ENCODE measurements at places on chromosomes 13 and 19.

DNA sequence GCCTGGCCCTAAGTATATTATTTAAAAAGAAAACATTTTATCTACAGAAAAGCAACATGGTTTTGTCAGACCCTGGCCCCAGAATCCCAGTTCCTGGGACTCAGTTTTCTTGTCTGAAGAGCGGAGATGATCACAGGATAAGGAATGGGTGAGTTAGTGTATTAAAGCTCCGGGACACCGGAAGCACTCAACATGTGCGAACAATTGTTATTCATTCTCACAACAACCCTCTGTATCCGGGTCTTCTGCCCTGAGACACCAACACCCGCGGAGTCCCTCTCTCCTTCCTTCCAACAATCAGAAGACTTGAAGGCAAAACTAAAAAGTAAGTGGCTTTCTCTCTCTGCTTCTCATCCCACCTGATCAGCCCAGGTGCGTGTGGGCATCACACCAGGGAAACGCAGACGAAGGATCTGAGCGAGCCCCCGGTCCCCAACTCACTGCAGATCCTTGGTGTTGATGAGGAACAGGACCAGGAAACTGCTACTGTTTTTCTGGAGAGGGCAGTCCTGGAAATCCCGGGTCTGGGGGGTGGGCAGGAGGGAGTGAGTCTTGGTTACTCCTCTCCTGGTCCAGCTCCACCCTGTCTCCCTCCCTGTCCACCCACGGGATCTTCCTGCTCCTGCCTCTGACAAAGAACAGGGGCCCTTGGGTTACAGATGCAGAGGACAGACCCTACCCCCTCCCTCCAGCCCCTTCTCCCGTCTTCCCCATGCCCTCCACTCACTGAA is 2.0 kb downstream of the GPR108 start:
- DNase-seq, result no peak

GRCh38 chr13:67204764-67205163 is 25.4 kb downstream of the PCDH9 start:
- DNase-seq, result no peak

DNA sequence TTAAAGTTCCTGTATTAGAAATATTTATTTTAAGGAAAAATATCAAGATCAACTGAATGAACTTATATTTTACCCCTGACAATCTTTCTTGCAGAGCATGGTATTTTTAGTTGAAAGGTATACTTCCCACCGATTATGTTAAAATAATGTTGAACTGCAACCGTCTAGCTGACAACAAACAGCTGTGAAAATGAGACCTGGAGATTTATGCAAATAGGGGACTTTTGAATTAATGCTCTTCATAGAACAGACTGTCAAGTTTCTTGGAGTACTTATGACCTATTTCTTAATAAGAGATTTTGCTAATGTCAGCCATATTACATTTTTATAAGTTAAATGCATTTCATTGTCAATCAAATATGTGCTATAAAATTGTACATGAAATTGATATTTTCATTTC is 210.9 kb downstream of the NALCN start:
- no peak for DNase-seq

- no peak for DNase-seq
Observed at GRCh38 chr19:51610576-51610975, 19.6 kb downstream of the SIGLEC5 start.

DNA sequence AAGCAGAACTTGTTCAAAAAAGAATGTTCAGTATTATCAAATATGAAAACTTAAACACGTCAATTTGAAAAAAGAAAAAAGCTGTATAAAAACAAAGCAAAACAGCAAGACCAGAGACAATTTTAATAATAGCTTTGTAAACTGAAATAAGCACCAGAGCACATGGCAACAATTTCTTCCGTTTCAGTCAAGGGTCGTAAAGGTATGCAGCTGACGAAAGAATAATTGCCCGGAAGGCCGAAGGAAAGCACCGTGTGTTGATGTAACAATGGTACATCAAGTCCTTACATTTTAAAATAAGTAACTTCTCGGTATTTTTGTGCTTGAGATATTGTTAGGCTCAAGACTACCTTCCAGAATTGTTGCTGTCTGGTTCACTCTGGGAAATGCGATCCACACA is 1.7 kb downstream of the PROSER1 start:
- DNase-seq, result no peak

- no peak for DNase-seq
Observed at GRCh38 chr13:59016250-59016649, 1147.5 kb downstream of the DIAPH3 start.

GRCh38 chr19:19782783-19783182 is 38.8 kb downstream of the ZNF506 start:
- DNase-seq, result no peak

DNA sequence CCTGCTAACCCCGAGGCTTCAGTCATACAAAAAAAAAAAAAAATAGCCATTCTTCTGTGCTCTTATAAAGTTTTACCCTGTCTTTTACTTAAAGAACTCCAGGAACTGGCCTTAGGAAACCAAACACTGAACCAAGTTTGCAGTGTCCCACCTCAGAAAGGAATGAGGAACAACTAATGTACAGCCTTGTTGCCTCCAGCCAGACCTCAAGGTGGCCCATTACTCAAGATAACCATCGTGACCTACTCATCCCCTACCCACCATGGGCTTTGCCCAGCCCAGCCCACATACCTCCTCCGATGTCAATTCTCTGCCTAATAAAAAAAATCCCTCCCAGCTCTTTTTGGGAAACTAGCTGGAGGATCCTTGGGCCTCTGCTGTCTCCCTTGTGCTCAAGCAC is 133.2 kb downstream of the STARD13 start:
- no peak for DNase-seq

GRCh38 chr13:49869519-49869918 is 66.6 kb downstream of the SPRYD7 start:
- DNase-seq, result no peak

DNA sequence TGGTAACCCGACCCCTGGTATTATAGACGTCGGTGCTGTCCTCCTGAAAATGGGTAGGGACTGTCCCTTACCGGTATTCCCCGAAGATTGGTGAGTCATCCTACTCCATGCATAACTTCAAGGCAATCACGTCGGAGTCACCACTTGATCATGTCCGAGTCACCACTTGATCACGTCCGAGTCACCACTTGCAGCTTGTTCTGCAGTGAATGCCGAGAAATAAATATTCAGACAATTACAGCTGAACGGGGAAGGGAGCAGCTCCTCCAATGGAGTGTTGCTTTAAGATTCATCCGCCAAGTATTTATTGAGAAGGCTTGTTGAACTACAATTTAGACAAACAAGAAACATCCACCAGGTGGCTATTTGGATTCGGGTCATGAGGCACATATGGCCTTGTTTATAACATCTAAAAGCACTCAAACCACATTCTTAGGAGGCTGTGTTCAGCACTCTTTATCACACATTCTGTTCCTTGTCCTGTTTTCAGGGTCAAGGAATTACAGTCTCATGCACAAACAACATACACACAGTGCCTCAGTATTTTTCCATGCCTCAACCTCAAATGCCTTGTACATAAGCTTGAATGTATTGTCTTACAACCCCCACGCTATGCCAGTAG is 43.1 kb downstream of the ZNF726 start:
- no peak for DNase-seq

DNA sequence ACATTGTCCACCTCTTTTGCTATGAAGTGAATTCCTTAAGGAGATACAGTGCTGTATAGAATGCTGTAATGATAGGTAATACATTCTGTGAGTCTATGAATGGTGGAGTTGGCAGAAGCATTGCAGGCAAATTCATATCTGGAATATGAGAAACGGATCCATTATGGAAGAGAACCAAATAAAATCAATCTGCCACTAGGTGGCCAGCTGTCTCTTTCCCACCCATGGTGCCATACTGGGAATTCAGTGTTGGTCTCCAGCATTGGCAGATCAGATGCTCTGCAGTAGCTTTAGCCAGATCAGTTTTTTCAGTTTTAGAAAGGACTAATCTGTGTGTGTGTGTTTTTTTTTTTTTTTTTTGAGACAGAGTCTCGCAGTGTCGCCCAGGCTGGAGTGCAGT is 27.6 kb downstream of the DNAJC3 start:
- no peak for DNase-seq

DNA sequence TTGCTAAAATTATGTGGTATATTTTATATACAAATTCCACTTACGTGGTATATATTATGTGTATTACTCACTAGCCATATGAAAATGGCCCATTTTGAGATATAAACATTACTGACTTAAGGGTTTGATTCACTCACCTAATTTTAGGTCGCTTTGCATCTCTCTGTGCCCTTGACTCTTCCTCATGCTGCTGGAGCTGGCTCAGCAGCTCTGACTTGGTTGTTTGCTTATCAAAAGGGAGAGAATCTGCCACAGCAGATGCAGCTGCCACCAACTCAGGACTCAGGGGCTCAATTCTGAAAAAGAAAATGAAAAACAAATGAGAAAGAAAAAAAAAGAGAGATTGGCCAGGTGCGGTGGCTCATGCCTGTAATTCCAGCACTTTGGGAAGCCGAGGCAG is 12.2 kb downstream of the MRPS31 start:
- no peak for DNase-seq

DNA sequence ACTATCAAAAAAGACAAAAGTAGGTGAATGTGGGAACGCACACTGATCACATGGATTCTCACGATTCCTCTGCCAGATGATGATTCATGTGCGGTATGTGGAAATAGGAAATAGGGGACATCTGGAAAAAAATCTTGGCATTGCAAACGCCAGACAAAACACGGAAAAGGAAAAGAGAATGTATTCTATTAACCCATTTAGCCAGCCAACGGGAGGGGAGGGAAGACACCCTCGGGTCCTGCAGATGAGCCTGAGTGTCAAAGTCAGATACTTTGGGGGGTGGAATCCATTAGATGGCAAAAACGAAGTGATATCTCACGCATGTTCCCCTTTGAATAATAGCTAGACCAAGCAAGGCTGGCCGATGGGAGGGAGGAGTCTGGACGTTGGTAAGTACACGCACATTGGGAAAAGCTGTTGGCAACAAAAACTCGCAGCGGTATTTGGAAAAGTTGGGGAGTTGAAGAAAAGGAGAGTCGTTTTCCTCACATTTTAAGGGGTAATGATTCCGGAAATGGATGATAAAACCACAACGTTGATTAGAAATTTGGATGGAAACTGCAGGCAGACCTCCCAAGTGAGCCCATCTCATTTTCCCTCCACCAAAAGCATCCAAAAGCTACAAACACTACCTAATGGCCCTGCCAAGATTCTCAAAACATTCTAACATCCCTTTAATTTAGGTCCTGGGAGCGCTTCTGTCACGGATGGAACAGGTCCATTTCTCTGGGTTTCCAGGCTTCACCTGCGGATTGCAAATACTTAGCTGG is 73.6 kb downstream of the COL4A1 start:
- no peak for DNase-seq

- DNase-seq, result no peak
Observed at GRCh38 chr19:43690444-43690843, 20.5 kb upstream of the PLAUR start.

GRCh38 chr13:105464249-105464648 is 1071.2 kb downstream of the EFNB2 start:
- no peak for DNase-seq

DNA sequence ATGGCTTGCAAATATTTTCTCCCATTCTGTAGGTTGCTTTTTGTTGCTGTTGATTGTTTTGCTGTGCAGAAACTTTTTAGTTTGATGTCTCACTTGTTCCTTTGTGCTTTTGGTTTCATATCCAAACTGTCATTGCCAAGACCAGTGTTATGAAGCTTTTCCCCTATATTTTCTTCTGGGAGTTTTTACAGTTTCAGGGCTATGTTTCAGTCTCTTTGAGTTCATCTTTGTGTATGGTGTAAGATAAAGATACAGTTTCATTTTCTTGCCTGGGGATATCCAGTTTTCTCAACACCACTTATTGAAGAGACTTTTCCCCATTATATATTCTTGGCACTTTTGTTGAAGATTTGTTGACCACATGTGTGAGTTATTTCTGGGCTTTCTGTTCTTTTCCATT is 139.9 kb downstream of the MRPL57 start:
- no peak for DNase-seq

DNA sequence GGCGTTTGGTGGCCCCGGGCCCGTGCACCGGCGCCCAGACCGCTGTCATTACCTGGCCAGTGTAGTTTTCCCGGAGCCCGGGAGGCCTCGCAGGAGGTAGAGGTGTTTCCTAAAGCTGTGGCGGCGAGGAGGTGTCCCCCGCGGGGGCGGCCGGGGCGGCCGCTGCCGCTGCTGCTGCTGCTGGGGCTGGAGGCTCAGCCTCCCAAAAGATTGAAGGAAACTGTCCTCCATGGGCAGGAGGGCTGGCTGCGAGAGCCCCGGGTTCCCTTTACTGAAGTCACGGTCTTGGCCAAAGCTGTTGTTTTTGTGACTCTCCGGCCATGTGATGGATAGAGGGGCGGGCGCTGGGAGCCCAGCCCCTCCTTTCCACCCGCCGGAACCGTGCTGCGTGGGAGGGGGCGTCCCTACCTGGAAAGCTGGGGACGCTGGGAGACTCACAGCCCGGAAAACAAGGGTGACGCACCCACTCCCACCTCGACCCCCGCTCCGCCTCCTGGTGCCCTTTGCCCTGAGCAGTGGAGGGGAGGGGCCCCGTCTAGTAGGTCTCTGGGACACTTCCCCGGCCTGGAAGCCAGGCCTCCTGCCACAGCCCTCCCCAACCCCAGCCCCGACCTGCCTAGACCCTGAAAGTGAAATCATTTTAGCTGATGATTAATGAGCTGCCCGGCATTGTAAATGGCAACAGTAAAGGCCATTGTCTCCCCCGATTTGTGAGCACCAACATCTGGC is at the start of gene N4BP2L1:
TSS of gene N4BP2L1 (minus strand) at position 279 of the 729 bp plus-strand sequence. CDS start at position 231, 48 bp downstream.
- DNase-seq, result peak; percentile 80

DNA sequence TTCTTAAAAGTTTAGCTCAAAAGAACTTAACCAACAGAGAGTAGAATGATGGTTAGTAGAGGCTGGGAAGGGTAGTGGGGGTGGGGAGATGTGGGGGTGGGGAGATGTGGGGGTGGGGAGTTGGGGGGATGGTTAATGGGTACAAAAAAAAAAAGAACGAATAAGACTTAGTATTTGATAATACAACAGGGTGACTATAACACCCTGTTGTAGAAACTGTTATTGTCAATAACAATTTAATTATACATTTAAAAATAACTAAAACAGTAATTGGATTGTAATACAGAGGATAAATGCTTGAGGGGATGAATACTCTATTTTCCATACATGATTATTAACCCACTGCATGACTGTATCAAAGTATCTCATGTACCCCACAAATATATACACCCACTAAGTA is 91.1 kb downstream of the ZC3H13 start:
- no peak for DNase-seq

DNA sequence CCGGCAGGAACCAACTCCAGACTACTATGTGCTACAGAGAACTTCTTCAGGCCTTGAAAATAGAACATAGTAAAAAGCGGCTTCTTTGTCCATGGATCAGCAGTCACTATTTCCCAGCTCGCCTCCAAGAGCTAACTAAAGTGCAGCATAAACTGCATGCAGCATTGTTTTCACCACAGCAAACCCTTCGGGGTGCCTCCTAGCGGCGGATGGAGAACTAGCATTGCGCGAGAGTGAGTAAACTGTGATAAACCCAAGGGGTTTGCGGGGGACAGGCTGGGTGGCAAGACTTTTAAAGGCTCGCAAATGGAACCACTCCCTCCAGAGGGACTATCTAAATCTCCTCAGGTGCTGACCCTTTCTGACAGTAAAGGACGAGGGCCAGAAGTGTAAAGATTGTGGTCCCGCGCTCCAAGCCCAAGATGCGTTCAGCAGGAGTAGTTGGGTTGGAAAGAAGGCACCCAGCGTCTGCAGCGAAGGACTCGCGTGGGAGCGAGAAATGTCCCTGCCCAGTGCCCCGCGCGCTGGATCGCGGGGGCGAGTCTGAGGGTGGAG is 21.5 kb upstream of the SGCG start:
- peak; percentile 3 for DNase-seq

Measured in stimulated activated CD4-positive, alpha-beta T cell treated with anti-CD3 and anti-CD28 coated beads, Interleukin-1b, Interleukin-23, amount 100 ng/mL, for 4 hours (primary cell).